ENCODE measurements at places on chromosomes 5 and 9.

GRCh38 chr9:94861589-94862272 is 135.2 kb downstream of the AOPEP start:
- DNase-seq: no peak

DNA sequence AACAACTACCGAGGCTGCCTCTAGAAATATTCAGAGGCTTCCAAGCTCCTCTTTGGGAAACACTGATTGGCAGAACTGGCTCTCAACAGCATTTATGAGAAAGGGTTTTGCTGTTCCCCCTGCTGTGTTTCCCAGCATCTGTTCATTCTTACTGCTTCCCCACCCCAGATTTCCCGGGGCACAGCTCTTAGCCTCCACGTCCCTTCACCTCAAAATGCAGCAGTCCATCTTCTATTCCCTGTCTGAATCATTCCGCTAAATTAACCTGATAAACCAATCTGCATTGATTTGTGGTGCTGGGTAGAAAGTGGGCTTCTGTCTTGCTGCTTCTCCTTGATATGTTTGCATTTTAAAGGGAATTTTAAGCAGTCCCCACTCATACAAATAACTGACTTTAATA is 67.4 kb downstream of the PLK2 start:
- DNase-seq: no peak

DNA sequence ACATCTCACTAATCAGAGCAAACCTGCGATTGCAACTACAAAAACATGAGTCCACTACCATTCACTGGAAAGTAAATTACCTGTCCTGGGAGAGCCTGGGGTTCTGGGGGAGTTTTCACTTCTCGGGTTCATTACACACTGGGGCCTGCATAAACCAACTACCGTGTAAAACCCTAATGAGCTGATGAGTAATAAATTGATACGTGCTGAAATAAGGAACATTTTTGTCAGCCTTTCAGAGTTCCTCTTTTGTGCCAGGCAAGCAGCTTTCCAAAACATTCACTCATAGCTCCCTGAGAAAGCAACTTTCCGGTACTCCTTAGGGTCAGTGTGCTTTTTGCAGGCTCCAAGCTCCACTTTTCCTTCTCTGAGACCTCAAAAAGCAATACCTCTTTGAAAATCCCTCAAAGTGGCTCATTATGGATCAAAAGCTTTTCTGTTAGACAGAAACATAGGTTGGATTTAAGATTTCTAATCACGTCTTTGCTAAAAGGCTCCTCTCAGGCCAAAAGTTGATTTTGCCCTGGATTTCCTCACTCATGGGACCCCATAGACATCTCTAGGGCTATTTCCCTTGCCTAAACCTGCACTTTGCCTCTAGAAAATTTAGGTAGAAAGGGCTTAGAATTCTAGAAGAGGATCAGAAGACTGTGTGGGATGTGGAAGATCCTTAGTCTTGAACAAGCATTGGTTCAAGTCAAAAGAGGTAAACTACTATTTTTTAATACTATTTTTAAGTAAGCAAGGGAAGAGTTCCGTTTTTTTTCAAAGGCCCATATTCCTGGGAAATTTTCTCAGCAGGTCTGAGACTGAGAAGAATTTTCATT is 74.8 kb downstream of the ST8SIA4 start:
- no peak for DNase-seq

DNA sequence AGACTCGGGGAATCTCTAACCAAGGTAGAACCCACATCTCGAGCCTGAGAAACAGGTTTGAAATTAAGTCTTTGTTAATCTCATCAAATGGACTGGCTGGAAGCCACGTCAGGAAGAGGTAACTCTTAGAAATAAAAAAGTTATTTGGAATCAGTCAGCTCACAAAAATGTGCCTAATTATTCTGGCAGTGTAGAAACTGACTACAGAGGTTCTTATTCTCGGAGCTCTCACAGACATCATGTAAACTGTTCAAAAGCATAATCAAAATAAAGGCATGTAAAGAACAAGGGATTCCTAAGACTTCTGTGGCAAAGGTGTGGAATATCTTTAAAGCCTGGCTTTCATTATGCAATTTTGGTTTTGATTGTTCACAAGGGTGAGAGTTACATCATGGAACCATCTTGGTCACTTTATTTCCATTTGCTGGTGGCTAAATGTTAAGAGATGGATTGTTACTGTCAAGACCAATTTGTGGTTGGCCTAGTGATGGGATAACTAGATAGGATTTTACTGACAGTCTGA is 85.1 kb downstream of the OTULIN start:
- no peak for DNase-seq

DNA sequence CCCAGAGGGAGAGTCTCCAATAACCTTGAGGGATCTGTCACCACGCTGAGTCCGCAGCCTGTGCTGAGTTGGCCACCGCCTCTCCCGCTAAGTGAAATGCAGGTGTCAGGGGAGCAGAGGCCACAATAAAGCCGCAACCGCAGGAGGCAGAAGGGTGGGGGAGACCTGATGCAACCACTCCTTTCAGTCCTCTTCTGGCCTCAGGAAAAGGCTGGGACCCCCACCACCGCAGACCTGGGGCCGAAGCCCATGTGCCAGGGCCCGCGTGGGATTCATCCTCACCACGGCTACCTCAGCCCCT is 576 bp downstream of the MAP1B start:
- DNase-seq: peak; percentile 11

DNA sequence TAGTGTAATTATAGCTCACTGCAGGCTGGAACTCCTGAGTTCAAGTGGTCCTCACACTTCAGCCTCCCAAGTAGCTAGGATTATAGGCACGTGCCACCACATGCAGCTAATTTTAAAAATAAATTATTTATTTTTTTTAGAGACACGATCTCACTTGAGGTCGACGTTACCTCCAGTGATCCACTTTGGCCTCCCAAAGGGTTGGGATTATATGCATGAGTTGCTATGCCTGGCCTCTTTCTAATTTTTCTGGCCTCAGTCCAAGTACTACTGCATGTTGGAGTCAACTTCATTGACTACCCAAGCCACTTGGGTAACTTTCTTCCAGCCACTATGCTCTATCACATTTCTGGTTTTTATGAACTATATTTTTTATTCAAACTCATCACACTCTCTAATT is 148.3 kb downstream of the EFNA5 start:
- no peak for DNase-seq

DNA sequence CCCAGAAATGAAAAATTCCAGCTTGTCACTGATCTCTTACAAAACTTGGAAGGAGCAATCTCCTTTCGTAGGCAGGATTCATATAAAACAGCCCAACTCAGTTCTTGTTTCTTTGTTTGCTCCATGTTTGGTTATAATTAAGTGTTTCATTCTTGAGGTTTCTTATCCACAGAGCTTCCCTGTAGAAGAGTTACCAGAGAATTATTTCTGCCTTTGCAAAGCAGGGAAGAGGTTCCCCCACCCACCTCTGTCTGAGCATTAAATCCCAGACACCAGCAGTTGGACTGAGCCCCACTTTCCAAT is 34.1 kb upstream of the RAI14 start:
- no peak for DNase-seq

DNA sequence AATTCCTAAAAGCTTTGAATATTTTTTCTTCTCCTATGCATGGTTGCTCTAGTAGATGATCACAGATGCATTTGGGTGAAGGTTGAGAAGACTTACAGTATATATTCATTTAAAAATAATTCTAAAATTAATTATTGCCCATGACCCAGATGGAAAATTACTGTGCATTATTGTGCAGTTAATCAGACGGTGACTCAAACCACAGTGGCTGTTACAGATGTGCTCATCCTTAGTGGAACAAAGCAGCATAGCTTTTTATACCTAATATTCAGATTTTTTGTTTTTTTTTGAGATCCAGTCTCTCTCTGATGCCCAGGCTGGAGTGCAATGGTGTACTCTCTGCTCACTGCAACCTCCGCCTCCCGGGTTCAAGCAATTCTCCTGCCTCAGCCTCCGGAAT is 10.7 kb downstream of the OR2V1 start:
- no peak for DNase-seq

DNA sequence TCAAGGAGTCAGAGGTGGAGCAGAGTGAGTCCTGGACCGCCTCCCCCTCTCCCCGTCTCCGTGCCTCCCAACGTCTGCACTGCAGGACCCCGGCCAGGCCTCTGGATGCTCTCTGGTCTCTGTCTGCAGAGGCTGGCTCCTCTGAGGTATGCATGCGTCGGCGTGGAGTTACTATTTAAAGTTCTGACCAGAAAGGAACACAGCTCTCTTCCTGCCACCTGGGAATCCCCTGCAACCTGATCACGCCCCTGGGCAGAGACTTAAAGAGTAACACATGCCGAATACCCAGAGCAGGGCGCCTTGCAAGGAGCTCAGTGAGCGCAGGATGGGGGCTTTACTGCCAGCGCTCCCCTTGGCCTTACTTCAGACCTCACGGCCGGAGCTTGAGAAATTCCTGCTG is 16.0 kb downstream of the ANXA6 start:
- no peak for DNase-seq

GRCh38 chr5:78268356-78268755 is 26.1 kb downstream of the AP3B1 start:
- DNase-seq: no peak

GRCh38 chr9:91519520-91520277 is 96.1 kb upstream of the NFIL3 start:
- DNase-seq: no peak

DNA sequence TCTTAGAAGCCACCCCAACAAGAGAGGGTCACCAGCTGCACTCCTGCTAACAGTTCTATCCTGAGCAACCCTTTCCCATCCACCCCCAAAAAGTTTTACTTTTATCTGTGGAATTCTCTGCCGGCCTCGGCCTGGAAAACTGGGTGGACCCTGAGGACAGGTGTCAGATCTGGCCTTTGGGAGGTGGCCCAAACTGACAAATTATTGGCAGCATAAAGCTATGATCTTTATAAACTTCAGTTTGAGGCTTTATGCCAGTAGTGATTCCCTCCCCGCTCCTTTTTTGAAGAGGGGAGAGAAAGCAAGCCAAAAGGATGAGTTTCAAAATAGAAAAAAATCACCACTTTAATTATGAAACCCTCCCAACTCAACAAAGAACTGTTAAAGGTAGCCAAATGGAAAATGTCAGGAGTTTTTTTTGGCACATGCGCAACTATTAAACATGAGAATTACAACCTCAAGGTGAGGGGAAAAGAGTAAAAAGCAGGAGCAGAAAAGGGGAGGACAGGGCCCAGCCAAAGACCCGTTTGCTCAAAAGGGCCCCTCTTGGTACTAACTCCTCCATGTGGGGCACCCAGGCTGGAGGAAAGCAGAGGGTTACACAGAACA is 49.4 kb downstream of the FBXW11 start:
- DNase-seq: no peak

- no peak for DNase-seq
These were observed 333.5 kb downstream of the EFNA5 start for GRCh38 chr5:107337281-107337680.

DNA sequence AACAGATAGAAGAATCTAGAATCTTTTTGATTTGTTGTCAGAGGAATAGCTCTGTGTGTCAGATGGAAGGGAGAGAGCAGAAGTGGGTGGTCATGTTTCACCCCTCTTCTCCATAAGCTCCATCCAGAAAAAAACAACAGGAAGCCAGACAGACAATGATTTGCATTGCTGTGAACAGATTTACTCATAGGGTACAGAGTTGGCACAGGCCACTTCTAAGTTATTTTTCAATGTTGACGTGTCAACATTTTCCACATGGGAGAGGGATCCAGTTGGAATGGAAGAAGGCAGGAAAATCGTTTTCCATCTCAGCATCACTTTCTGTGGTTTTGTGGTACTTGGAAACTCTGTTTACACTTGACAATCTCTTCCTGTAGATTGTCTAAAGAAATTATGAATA is 86.7 kb downstream of the INSYN2B start:
- no peak for DNase-seq

DNA sequence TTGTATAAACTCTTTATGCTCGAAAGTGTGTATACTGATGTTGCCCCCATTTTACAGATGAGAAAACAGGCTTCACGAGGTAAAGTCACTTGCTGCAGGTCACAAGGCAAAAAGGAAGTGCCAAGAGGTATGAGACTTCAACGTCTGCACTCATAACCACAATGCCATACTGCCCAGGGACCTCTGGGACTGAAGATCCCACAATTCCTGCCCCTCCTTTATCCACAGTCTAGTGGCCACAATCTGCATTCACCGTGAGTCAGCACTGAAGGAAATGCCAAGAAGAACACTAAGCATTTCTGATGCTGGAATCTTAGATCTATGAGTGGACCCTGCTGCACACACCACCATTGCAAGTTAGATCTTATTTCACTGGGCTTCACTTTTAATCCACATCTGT is 37.3 kb downstream of the MED27 start:
- peak; percentile 39 for DNase-seq

DNA sequence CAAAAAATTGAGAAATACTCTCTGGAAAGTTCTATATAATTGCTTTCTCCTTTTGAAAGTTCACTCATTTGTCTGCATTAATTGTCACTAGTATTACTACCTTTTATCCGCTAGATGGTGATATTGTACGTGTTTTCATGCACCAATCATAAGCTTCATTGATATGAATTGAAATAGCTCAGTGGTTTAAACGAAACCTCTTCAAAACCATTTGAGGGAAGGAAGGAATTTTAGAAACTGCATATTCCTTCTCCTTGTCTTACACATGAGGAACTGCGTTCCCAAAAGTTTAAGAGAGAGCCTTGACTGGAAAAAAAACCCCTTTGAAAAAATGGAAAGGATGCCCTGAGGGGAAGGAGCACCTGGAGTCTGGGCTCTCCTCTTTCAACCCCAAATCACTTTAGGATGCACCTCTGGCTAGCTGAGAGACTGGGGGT is 98.6 kb downstream of the YTHDC2 start:
- peak; percentile 77 for DNase-seq

- DNase-seq: no peak
These were observed 2.1 kb downstream of the GTF3C4 start for GRCh38 chr9:132672413-132672690.

GRCh38 chr5:68484307-68485068 is 268.9 kb downstream of the PIK3R1 start:
- DNase-seq: no peak

DNA sequence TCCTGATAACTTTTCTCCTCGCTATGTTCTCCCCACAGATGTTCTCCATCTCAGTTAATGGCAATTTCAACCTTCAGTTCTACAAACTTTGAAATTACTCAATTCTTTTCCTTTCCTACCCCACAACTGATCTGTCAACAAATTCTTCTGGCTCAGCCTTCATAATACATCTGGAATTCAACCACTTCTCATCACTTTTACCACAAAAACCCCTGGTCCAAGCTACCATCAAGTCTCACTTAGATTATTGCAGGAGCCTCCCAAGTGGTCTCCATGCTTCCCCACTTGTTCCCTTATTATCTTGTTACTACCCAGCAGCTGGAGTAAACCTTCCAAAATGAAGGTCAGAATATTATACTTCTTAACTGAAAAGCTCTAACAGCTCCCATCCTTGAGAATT is 110.1 kb downstream of the FBN2 start:
- no peak for DNase-seq

DNA sequence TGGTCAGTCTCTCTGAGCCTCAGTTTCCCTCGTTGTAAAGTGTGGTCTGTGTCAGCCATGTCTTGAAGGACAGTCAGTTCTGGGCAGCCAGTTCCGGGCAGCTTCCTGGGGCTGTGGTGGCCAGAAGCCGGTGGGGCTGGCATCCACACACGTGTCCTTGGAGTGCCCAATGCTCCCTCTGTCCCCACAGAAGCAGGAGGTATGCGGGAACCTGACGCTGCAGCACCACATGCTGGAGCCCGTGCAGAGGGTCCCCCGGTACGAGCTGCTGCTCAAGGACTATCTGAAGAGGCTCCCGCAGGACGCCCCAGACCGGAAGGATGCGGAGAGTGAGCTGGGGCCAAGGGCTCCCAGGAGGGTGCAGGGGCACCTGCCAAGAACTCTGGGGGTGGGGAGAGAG is 48.4 kb upstream of the SUSD3 start:
- DNase-seq: no peak

All from hematopoietic multipotent progenitor cell treated with erythropoietin and hydrocortisone succinate and interleukin-3 and kit ligand, for 6 days (in vitro differentiated cells).